Inflammatory macrophage (primary cell): ENCODE measurements at places on chromosomes 1 and 21.

- DNase-seq = no peak
These were observed 209.6 kb downstream of the LYPLAL1 start for GRCh38 chr1:219383281-219383680.

GRCh38 chr1:192038567-192038966 lies 119.7 kb upstream of the RGS18 start:
- DNase-seq = peak; percentile 80

GRCh38 chr1:34681480-34682451 lies 73.1 kb upstream of the GJB5 start:
- DNase-seq = peak; percentile 24

DNA sequence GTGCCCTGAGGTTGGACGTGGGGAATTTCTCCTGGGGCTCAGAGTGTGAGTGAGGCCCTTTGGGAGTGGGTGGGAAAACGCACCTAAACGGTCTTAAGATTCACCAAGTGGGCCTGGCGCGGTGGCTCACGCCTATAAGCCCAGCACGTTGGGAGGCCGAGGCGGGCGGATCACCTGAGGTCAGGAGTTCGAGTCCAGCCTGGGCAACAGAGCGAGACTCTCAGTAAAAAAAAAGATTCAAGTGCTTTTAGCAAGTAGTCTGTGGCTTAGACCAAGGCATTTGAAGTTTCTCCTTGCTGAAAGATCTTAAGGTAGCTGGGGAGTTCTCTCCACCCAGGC lies 1.4 kb downstream of the RPS8 start:
- no peak for DNase-seq

- DNase-seq = no peak
These were observed 3.4 kb upstream of the ETS2 start for GRCh38 chr21:38802050-38803026.

- peak; percentile 37 for DNase-seq
These were observed 2.2 kb downstream of the ZC3H12A start for GRCh38 chr1:37476460-37477197.

DNA sequence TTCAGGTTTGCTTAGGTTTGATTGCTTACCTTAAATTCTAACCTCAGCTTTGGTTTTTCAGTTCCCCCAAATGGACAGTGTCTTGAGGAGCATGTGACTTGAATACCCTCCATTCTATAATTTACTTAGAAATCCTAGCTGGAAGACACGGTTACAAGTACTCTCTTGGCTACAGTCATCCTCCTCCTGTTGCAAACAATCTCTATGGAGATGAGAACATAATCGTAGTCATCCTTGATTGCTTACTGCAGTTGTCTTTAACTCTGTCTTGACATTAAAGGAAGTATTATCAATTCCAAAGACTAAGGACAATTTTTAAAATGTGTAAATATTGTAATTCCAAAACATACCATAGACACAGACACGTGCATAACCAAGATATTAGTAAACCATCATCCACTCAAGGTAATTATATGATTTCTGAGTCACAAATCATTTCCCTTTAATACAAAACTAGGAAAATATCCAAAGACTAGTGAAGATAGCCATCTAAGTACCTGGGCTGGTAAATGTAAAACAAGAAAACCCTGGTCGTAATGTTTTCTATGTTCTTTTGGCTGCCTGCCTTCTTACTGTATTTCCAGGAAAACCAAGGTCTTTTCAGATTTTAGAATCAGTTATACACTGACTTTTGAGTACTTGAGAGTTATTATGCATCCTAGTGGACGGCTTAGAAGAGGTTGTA lies 149.9 kb downstream of the CHRM3 start:
- no peak for DNase-seq

DNA sequence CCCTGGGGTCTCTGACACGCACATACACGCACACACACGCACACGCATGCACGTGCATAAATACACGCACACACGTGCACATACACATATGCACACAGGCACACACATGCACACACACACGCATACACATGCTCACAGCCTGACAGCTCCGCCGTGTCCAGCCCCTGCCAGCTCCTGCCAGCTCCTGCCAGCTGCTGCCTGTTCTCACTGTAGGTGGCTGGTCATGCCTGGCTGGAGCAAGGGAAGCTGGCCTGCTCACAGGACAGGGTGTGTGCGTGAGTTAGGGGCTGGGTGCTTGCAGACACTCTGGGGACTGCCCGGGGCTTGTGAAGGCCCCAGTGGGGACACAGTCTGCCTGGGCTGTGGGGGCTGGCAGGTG lies 4.9 kb downstream of the PLCH2 start:
- no peak for DNase-seq

GRCh38 chr1:224433041-224433691 lies 1.4 kb downstream of the WDR26 start:
- DNase-seq = no peak

GRCh38 chr1:48105165-48105564 lies 108.0 kb upstream of the TRABD2B start:
- DNase-seq = no peak

DNA sequence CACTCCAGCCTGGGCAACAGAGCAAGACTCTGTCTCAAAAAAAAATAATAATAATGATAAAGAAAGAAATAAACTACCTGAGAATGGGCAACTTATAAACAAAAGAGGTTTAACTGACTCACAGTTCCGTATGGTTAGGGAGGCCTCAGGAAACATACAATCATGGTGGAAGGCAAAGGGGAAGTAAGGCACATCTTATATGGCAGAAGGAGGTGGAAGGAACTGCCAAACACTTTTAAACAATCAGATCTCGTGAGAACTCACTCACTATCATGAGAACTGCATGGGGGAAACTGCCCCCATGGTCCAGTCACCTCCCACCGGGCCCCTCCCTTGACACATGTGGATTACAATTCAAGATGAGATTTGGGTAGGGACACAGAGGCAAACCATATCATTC lies 6.3 kb upstream of the EGLN1 start:
- no peak for DNase-seq

- DNase-seq = no peak
These were observed 12.9 kb upstream of the ACTN2 start for GRCh38 chr1:236673289-236673919.

- DNase-seq = no peak
These were observed 33.7 kb upstream of the PRDM2 start for GRCh38 chr1:13666317-13666716.

GRCh38 chr1:21052034-21052433 lies 124.7 kb downstream of the EIF4G3 start:
- no peak for DNase-seq

- DNase-seq = no peak
These were observed 80.1 kb upstream of the TTC34 start for GRCh38 chr1:2881556-2881955.

DNA sequence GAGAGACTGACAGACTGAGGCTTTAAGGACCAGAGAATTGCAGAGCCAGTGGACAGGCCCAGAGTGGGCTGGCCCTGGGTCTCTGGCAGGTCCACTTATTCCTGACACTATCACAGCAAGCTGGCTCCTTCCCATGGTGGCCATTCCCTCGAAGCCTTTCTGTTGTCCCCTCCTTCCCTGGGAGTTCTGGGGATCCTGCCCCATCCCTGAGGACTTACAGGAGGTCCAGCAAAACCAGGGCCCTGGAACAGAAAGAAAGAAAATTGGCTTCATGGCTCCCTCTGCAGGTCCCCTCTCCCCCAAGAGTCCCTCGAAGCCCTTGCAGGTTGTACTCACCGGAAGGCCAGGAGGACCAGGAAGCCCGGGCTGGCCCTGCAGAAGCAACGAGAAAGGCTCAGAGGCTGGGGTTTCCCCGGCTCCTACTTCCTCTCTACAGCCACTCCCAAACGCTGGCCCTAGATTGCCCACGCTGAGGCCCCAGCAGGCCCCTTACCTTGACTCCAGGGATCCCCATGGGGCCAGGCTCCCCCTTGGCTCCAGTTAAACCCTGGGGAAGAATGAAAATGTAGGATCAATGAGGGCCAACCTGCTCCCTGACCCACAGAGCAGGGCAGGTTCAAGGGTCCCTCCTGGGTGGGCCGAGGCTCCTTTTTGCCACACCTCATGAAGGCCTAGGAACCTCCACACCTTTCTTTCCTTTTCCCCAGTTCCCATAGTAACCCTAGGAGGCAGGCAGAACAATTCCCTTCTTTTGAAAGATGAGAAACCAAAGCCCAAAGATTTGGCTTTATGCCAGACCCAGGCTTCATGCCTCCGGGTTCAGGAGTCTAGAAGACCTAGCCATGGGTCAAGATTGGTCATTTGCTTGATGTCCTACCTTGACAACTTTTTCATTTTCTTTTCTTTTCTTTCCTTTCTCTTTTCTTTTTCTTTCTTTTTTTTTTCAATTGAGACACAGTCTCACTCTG lies 4.6 kb downstream of the COL9A2 start:
- peak; percentile 71 for DNase-seq

- DNase-seq = peak; percentile 88
These were observed 6.0 kb upstream of the PITHD1 start for GRCh38 chr1:23772049-23772853.

DNA sequence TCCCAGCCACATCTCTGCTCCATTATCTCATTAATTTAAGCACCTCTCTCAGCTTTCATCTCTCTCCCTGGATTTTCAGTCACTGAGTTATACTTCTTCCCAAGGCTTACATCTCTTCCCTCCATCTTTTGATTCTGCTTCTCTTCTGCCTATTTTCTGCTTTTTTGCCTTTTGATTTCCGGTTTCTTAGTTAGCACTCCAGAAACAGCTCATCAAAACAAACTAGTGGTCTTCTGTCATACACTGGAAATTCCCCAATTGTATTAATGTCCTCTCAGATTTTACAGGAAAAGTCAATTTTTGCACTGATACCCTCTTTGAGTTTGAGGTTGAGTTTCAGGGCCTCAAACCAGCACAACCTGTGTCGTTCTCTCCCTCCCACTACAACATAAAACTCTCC lies 1.5 kb downstream of the LCE3E start:
- no peak for DNase-seq

DNA sequence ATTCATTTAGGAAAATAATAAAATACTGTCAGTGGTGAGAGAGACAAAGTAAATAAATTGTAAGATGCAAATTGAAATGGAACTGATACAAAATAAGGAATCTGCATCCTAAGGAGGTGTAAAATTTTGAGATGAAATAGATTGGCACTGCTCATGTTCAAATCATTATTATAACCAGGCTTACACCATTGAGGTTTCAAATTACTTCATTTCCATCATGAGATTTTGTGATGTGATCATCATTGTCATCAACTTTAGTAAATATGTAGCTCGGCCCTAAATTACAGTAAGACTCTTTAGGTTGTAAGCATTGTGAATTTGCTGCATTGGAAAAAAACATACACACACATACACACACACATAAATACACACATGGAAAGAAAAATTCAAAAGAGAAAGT lies 123.4 kb downstream of the SDCCAG8 start:
- no peak for DNase-seq

DNA sequence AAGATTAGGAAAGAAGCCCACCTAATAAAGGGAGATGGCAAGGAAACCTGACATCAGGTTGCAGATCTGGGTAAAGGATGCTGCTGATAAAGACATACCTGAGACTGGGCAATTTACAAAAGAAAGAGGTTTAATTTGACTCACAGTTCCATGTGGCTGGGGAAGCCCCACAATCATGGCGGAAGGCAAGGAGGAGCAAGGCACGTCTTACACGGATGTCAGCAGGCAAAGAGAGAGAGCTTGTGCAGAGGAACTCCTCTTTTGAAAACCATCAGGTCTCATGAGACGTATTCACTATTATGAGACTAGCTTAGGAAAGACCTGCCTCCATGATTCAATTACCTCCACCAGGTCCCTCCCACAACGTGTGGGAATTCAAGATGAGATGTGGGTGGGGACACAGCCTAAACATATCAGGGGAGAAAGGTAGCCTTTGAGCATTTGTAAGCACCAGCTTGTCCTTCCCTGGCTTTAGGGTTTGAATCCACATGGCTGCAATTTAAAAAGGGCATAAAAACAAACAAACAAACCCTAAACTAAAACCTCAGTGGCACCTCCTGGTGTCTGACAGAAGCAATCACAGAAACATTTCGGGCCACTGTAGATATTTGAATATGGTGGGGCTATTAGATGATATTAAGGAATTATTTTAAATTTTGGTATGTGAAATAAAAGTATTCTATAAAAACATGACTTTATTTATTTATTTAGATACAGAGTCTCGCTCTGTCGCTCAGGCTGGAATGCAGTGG lies 33.1 kb downstream of the SLC2A7 start:
- no peak for DNase-seq

GRCh38 chr21:42413500-42413899 lies 9.8 kb downstream of the UBASH3A start:
- DNase-seq = no peak

DNA sequence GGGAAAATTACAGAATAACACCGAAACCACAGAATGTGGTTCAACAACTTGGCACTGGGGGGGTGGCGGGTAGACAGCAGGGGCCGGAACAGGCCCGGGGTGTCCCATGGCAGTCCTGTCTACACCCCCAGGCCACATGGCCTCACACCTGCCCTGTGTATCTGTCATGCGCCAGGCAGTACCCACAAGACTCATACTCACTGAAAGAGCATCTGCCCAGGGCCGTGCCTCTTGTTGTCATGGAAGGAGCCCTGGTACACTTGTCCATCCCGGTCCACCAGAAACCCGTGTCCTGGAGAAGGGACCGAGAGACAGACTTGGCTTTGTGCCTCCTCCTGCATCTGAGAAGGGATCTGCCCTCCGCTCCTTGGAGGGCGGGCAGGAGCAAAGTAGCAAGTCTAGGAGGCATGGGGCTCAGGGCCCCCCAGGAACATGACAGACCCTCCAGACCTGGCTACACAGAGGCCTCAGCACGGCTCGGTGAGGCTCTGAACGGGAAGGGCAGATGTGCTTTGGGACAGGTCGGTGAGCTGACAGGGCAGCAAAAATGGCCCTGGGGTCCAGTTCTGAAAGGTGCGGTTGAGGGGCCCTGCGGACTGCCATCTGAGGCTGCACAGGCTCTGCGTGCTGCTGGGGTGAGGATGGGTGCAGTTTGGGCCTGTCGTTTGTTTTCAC lies 5.6 kb downstream of the MORN1 start:
- no peak for DNase-seq

DNA sequence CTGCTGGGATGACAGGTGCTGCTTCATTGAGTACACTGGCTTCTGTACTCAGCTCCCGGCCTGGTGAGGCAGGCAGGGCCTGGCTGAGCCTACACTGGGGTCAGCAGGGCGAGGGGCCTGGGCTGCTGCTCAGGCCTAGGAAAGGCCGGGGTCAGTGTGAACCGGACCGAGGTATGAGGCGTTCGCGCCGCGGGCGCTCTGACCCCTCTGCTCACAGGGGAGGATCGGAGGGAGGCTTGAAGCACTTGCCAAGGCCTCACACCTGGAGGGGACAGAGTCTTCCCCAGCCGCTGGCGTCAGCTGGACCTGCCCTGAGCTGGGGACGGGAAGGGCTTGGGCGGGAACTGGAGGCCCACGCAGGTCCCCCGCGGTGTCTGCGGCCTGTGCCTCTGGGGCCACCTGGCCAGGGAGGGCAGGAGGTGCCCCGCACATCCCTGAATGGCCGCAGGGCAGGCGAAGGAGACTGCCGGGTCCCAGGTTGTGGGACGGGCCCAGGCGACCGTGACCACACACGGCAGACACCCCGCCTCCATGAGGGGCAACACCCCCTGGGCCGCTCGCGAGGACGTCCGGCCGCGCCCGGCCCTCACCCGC lies 466 bp downstream of the PEX10 start:
- peak; percentile 6 for DNase-seq
